ELR (cell line): ENCODE measurements at places on chromosomes 7 and 10.
A peak's percentile ranks its signal among the peaks of the same experiment; 100 is the strongest.

- DNase-seq: no peak
These were observed 241.6 kb downstream of the NSUN6 start for GRCh38 chr10:18409599-18410397.

GRCh38 chr10:128712661-128713400, 586.6 kb upstream of the MKI67 start:
- DNase-seq: no peak

GRCh38 chr7:94029976-94030375, 25.8 kb upstream of the BET1 start:
- no peak for DNase-seq

DNA sequence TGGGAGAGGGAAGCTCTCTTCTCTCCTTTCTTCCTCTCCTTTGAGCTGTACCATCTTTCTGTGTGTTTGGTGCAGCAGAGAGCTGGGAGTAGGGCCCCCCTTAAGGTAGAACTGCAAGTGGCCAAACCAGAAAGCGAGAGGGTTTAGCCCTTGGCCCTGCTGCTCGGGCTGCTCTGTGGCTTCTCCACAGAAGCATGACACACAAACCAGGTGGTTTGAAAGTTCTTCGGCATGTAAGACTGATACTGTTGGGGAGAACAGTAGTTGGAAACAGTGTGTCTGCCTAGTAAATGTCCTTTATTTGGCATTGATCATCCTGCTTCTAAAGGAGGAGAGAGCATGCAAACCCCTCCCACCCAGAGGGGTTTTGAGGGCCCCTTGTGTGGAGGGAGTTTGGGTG, 277.8 kb downstream of the CELF2 start:
- no peak for DNase-seq

GRCh38 chr10:99661377-99661763, 2.1 kb downstream of the ENTPD7 start:
- peak; percentile 98 for DNase-seq

DNA sequence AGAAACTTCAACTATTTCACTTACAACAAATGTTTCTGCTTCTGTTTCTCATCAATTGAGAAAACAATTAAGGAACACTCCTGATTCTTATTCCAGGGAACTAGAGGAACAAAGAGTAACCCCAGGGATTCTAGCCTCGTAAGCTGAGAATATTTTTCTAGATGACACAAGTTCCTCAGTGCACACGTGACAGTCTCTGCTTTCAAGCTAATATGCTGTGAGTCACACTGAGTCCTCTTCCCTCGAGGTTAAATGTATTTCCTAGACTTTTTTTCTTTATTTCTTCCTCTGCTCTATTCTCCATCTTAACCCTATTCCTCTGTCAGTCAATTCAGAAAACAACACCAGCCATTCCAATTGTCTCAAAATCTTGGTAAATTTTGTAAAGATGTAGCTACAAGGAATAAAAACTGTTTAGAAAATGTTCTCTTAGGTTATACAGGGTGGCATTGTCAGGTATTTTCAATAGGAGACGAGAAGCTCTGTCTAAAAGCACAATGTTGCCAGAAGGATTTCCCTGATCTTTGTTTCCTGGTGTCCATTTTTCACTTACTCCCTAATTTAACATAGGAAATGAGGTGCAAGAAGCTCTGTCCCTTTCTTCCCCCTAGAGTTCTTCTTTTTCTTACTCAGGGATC, 5.8 kb upstream of the C1GALT1 start:
- peak; percentile 98 for DNase-seq

DNA sequence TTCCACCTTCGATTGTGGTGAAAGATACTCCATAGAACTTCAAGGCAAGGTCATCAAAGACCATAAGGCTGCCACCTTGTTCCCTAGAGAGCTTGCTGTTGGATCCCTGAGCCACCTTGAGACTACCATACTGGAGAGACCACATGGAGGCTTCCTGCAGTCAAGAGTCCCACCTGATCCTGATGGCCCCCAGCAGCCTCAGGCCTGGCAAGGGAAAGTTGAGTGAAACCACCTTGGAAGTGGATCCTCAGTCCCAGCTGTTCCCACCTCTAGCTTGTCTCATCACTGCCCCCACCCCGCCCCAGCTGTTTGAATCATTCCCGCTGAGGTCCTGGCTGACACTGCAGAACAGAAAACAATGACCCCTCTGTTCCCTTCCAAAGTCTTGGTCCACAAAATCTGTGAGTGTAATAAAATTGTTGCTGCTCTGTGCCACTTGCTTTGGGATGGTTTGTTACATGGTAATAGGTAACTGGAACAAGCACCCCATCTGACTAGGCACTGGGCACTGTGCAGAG, 32.0 kb downstream of the PRLHR start:
- DNase-seq: no peak
